Left renal cortex interstitium (tissue), 4 donors: ENCODE measurements at places on chromosomes 6 and 20. TPM values are rescaled to one million over a fixed set of nuclear protein-coding genes. Genes with fewer than 3 reads are reported as not detected.

Gene HAO1
- polyA plus RNA-seq: not detected

Gene C6orf132
- polyA plus RNA-seq: 4.8 TPM

Gene CCN5
- polyA plus RNA-seq: 0.34 TPM

Gene MCM9
- 25.2 TPM for polyA plus RNA-seq

Gene CNR1
- 1.4 TPM for polyA plus RNA-seq

Gene CD24
- 929 TPM for polyA plus RNA-seq

Gene CAGE1
- polyA plus RNA-seq: 0.20 TPM

Gene HLA-DMB
- 71.1 TPM for polyA plus RNA-seq

Gene POU5F1
- 8.7 TPM for polyA plus RNA-seq

Gene DEFB126
- polyA plus RNA-seq: not detected
